ENCODE measurements at places on chromosomes 11 and 22.

- no peak for DNase-seq
Measured at GRCh38 chr11:126628450-126628789, 272.9 kb downstream of the ST3GAL4 start.

DNA sequence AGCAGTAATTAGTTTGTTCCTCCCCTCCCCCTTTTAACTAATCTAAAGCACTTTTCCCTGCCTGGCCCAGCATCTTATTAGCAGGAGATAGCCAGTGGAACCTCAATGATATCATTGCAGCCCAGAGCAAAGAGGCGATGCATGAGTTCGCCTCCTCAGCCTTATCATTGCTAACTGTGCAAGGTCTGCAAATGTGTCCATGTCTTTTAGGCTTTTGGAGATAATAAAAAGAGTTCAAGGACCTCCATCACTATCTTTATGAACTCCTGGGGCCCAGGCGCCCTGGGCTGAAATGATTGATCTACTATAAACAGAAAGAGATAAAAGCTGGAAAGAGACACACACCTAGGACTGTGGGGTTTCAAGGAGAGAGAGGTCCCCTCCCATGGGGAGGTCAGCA lies 124.2 kb upstream of the TBCEL start:
- no peak for DNase-seq

- DNase-seq: peak; percentile 97
Measured at GRCh38 chr11:66466225-66467033, at the start of gene PELI3. Gene PELI3, plus strand, starts transcription at chr11:66466905. Its CDS starts 1,224 bp downstream, at chr11:66468129.

DNA sequence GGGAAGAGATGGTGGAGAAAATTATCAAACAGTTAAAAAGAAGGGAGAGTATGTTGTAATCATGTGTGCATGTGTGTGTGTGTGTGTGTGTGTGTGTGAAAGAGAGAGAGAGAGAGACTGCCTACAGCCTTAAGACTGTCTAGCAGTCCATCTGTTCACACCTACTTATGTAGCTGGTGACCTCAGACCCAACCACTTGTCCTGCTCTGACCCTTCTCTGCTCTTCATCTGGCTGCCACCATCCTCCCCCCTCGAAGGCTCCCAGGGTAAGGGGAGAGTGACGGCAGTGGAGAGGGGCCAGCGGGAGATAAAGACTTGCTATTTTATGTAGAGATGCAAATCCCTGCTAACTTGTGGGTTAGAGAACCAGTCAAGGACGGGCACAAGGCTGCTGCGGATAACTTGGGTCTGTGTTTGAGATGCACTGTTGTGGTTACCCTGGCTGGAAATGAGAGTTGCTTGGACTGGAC lies 24.9 kb upstream of the GRAMD1B start:
- no peak for DNase-seq

DNA sequence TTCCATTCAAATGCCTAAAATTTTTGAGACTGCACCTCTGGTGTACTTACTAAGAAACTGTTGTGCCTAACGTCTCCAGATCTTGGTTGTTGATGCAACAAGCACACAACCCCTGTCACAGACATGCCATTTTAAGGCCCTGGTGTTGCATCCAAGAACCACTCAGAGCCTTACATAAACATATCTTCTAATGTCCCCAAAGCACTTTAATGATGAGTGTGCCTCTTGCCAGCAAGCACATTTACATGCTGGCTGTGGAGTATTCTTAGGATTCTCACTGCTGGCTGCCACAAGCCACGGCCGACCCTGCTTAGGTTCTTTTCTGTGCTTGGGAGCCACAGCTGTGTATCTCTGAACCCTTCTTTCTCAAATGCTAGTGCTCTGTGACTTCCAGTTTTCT lies 201.4 kb downstream of the ADAMTS15 start:
- no peak for DNase-seq

GRCh38 chr11:72782081-72782920 lies 11.5 kb downstream of the STARD10 start:
- no peak for DNase-seq

DNA sequence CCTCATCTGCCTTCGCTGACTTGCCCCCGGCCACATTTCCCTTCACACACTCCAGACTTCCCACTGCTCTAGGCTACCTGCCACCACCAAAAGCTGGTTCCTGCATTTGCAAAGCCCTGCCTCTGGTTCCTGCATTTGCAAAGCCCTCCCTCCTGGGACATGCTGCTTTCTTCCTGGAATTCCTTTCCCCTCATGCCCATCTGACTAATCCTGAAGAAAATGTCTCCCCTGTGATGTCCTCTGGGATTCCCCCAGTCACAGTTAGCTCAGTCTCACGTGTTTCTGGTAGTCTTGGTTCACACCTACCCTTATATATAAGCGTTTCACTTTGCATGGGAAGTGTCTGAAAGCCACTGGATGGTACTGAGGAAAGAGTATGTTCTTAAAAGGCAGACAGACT lies 206.9 kb downstream of the DBX1 start:
- no peak for DNase-seq

- no peak for DNase-seq
Measured at GRCh38 chr11:45285930-45286632, at the start of gene SYT13. Gene SYT13, minus strand, starts transcription at chr11:45286341. Its CDS starts 134 bp downstream, at chr11:45286207.

DNA sequence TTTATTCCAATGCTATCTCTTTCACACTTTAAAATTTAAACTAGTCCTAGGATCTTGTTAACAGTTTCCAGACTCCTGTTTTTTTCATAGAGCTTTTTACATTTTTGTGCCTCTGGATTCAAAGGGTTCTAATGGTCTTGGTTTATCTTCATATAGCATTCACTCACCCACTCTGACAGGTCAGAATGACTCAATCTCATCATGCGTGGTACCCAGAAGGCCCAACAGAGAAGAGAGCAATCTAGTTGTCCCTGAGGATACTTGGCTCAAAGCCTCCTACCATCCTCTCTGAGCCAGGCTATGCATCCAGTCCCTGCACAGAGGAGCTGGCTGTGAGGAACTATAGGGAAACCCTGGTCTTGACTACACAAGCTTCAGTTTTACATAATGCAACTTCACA lies 27.5 kb downstream of the MAML2 start:
- no peak for DNase-seq

GRCh38 chr11:94581926-94582325 lies 14.8 kb downstream of the PIWIL4 start:
- no peak for DNase-seq

- no peak for DNase-seq
Measured at GRCh38 chr11:72630104-72630852, 43.9 kb downstream of the PDE2A start.

DNA sequence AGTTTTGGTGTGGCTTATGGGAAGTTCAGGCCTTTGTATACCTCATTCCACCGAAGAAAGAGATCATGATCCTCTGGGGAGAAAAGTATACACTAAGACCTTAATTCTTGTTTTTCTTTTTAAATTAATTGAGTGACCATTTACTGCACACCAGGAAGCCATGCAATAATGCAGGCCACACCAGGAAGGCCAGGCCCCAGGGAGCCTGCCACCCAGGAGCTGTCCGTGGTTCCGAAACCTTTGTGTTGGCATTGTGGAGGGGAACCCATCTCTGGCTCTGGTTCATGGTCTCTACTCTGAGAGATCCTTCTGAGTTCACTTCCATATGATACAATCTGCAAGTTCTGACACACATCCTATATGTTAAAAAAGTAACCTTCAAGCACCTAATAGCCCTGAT lies 291.8 kb downstream of the MIAT start:
- DNase-seq: no peak

DNA sequence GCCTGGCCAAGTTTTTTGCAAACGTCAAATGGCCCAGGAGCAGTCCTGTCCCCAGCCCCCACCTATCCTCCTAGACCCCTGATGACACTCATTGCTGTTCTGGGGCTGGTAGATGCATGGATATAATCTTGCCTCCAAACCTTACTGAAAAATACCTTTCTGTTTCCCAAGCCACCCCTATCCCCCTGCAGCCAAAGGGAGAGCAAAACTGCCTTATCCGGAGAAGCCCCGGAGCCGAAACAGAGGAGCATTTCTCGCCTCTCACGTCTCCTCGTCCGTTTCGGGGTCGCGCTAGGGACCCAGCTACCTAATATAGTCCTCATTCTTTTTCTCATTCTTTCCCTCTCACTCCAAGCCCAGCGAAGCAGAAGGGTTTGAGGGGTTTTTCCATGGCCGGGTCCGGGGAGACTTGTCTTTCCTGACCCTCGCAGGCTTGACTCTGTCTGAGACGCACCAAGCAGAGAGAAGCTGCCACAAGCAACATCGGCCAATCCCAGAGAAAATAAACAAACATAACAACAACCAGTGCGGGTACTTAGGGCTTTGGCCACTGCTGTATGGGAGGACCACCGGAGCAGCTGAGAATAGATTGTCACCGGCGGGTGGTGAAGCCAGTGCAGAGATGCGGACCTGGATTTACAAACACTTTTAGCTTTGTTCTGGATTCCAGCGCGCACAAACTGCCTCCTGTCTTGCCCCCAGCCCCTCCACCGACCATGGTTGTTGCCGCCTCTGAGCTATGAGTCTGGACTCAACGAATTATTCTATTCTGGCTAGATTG lies 1.6 kb downstream of the BSX start:
- DNase-seq: no peak

DNA sequence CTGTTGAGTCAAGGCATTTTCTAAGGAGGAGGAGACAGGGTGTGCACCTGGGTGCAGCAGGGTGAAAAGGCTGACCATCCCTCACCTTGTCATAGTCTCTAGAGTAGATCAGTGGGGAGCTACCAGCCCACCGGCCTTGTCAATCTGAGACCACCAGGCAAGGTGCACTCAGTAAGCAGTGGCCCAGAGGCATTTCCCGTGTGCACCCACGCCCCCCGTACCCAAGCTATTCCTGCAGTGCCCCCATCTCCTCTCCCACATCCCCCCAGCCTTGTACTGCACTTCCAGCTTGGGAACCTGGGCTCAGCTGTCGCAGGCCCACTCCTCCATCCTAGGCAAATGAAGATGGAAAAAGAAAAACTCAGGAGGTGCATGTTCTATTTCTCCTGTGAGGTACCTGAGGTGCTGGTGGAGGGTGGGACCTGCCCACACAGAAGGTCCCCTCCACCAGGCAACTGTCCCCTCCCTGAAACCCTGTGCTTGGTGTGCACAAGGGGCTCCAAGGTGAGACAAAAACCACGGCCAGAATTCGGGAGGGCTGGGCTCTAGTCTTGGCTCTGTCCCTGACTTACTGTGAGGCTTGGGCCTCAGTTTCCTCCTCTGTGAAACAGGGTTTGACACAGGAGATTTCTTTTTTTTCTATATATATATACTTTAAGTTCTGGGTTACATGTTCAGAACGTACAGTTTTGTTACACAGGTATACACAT lies 8.4 kb downstream of the P2RY2 start:
- DNase-seq: no peak

- no peak for DNase-seq
Measured at GRCh38 chr11:86459682-86460460, 85.2 kb downstream of the CCDC81 start.

GRCh38 chr11:117884994-117885393 lies 8.5 kb upstream of the FXYD6 start:
- no peak for DNase-seq

DNA sequence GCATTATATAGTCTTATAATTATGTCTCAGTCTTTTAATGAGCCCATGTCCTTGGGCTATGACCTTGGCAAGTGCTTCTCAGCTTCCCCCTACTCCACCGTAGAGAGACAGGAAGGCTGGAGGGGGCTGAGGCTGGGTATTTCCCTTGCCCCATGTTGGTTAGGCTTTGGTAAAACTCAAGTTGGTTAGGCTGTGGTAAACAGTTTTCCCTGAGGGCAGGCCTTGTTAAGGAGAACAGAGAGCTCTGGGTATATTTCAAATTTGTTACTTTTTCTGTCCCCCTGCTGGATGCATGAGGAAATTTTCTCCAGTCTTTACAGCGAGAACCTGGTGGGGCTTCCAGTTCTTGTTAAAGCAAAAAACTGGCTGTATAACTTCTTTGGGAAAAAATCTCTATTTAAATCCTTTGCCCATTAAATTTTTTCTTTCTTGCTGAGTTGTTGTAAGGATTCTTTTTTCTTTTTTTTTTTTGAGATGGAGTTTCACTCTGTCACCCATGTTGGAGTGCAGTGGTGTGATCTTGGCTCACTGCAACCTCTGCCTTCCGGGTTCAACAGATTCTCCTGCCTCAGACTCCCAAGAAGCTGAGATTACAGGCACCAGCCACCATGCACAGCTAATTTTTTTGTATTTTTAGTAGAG lies 12.2 kb upstream of the DCHS1 start:
- no peak for DNase-seq

- DNase-seq: no peak
Measured at GRCh38 chr11:64605244-64605560, 14.2 kb downstream of the SLC22A12 start.

GRCh38 chr11:10653946-10654810 lies 39.4 kb downstream of the IRAG1 start:
- peak; percentile 19 for DNase-seq

GRCh38 chr11:64694821-64695365 lies 28.1 kb downstream of the NRXN2 start:
- no peak for DNase-seq

GRCh38 chr22:31090217-31091085 lies 9.3 kb downstream of the SMTN start:
- no peak for DNase-seq

GRCh38 chr11:83493917-83494316 lies 207.8 kb upstream of the CCDC90B start:
- no peak for DNase-seq

GRCh38 chr11:118916842-118917388 lies 8.8 kb downstream of the BCL9L start:
- peak; percentile 4 for DNase-seq

DNA sequence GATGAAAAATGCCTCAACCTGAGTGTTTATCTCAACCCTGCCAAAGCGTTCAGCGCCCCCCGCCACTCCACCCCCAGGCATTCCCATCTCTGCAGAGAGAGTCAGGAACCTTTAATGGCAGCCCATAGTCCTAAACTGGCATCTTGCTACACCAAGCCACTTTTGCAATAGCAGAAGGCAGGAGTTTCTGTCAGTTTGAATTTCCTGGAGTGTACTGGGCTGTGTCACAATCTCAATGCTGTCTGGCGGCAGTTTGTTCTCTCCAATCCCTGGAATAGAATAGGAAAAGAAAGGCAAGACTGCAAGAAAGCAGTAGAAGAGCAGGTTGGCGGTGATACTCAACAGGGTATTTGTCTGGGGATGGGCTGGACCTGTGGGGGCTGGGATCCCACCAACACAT lies 32.9 kb upstream of the FLI1 start:
- DNase-seq: no peak

DNA sequence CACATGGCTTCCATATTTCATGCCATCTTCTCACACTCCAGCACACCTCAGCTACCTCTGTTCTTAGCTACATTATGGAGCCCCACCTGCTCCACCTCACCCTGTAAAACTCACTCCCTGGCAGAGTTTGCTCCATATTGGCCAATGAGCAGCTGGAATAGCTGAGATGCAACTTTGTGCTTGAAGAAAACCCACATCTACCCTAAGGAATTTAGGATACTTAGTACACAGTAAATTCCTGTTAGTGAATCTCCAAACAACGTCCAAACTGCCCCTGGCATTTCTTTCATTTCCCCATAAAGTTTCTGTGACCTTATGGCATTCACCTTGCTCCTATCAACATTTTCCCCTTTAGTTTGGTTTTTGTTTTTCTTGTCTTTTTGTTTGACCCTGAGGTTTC lies 2.2 kb upstream of the VWCE start:
- no peak for DNase-seq

DNA sequence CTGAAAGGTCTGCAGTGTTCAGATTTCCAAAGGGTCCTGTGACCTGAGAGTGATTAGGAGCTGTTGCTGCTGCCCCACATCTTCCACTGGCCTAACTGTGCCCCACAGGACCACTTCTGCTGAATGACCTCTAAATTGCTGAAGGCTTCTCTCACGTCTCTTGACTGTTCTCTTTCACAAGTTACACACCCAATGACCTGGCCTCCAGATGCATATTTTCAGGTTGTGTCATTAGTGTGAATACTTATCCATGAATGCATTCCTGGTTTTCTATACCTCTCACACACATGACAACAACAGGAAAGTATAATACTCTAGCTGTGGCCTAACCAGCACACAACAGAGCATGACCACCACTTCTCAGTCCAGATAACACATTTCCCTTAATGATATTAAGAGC lies 15.4 kb downstream of the PRR14L start:
- no peak for DNase-seq
